RPMI7951 (cell line): ENCODE measurements at places on chromosomes 5 and 9. TPM values are rescaled to one million over a fixed set of nuclear protein-coding genes. Genes with fewer than 3 reads are reported as not detected.

Gene SMIM33
- not detected in 2 replicates for total RNA-seq

Gene DEPDC1B
- total RNA-seq = 24.0 and 28.5 TPM in 2 replicates

Gene CDKN2A
- total RNA-seq = 477 and 592 TPM in 2 replicates

Gene PRR7
- total RNA-seq = 13.9 and 20.8 TPM in 2 replicates

Gene TAF7
- 36.0 and 50.9 TPM in 2 replicates for total RNA-seq

Gene PCDHB11
- total RNA-seq = 0.12 and 0.20 TPM in 2 replicates

Gene EGFLAM
- total RNA-seq = 0.12 and 1.3 TPM in 2 replicates

Gene SHOC1
- not detected in 2 replicates for total RNA-seq

Gene TAF11L5
- not detected in 2 replicates for total RNA-seq

Gene SLC25A2
- 0.48 TPM in 1 of 2 replicates, not detected in the other for total RNA-seq

Gene SNX24
- 25.4 and 34.7 TPM in 2 replicates for total RNA-seq

Gene IL9
- total RNA-seq = not detected in 2 replicates

Gene GLDC
- 2.0 and 2.4 TPM in 2 replicates for total RNA-seq

Gene AGXT2
- total RNA-seq = not detected in 2 replicates

Gene TMC1
- total RNA-seq = 0.29 TPM in 1 of 2 replicates, not detected in the other

Gene SLC34A1
- not detected in 2 replicates for total RNA-seq

Gene PRDM9
- not detected in 2 replicates for total RNA-seq

Gene C7
- total RNA-seq = not detected in 2 replicates

Gene ZCCHC7
- total RNA-seq = 10.8 and 14.7 TPM in 2 replicates

Gene STKLD1
- 1.5 and 1.7 TPM in 2 replicates for total RNA-seq

Gene NUTM2F
- total RNA-seq = not detected in 2 replicates

Gene SPINK1
- total RNA-seq = not detected in 2 replicates

Gene GDF9
- 0.12 and 0.39 TPM in 2 replicates for total RNA-seq

Gene TMEM252
- not detected in 2 replicates for total RNA-seq

Gene ZFP2
- total RNA-seq = not detected in 2 replicates

Gene ERMP1
- total RNA-seq = 21.7 and 25.2 TPM in 2 replicates

Gene STPG3
- not detected in 2 replicates for total RNA-seq

Gene SPRY4
- total RNA-seq = 23.7 TPM in 2 replicates

Gene MCIDAS
- total RNA-seq = under 0.01 and 0.20 TPM in 2 replicates

Gene LRRC19
- total RNA-seq = not detected in 2 replicates

Gene C8G
- total RNA-seq = not detected in 2 replicates

Gene PLAC8L1
- not detected in 2 replicates for total RNA-seq

Gene EPB41L4B
- total RNA-seq = under 0.01 TPM in 1 of 2 replicates, not detected in the other

Gene ACOT12
- not detected in 2 replicates for total RNA-seq

Gene RGS14
- total RNA-seq = 4.6 and 10.2 TPM in 2 replicates

Gene NME5
- 0.29 and 0.36 TPM in 2 replicates for total RNA-seq

Gene SAXO1
- total RNA-seq = under 0.01 TPM in 1 of 2 replicates, not detected in the other

Gene FBP1
- not detected in 2 replicates for total RNA-seq

Gene N4BP3
- total RNA-seq = 0.12 and 0.29 TPM in 2 replicates

Gene ZBED3
- 0.29 and 0.60 TPM in 2 replicates for total RNA-seq
